ENCODE measurements at places on chromosomes 11 and 22.

GRCh38 chr11:128784059-128784804, 82.9 kb downstream of the KCNJ1 start:
- no peak for DNase-seq

GRCh38 chr11:120808616-120809050, 215.3 kb upstream of the TBCEL start:
- DNase-seq = no peak

GRCh38 chr11:123413636-123414035, 16.4 kb upstream of the GRAMD1B start:
- no peak for DNase-seq

DNA sequence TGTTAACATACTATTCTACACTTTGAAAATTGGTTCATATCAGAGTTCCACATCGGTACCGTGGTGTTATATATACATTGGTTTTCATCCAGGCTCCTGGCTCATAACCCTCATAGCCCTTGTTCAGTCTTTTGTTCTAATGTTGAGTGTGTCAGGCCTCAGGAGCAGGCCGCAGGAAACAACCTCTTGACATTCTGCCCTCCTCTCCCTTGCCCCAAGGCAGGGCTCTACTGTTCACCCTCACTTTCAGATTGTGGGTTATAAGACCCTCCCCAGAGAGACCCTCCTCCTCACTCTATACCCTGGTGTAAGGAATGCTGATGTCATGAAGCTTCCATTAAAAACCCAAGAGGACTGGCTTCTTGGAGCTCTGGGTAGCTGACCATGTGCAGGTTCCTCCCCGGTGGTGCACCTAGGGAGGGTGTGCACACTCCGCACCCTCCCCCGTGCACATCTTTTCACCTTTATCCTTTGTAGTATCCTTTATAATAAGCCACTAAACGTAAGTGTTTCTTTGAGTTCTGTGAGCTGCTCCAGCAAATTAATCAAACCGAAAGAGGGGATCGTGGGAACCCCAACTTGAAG, 12.1 kb downstream of the SSH3 start:
- no peak for DNase-seq

DNA sequence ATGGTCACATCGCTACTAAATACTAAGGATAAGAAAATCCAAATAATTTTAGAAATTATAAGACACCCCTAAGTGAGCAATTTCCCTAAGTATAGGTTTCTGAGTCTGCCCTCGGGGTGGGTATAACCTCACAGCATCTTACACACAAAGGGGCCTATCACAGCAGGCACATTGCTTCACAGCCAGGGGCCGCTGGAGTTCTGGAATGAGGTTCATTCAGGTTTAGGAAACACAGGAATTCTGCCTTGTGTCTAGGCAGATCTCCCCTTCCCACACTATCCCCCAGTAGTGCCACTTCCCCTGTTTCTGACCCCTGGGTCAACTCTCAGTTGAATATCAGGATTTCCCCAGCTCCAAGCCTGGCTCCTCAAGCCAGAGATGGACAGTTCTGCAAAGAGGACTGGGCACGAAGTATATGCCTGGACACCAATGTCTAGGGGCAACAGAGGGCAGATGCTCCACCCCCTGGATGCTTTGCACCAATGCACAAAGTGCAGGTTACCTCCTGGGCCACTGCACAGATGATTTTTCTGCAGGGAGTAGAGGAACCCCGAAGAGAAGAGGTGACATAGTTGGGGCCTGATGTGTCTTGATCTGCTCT, 11.4 kb downstream of the TUBA8 start:
- no peak for DNase-seq

DNA sequence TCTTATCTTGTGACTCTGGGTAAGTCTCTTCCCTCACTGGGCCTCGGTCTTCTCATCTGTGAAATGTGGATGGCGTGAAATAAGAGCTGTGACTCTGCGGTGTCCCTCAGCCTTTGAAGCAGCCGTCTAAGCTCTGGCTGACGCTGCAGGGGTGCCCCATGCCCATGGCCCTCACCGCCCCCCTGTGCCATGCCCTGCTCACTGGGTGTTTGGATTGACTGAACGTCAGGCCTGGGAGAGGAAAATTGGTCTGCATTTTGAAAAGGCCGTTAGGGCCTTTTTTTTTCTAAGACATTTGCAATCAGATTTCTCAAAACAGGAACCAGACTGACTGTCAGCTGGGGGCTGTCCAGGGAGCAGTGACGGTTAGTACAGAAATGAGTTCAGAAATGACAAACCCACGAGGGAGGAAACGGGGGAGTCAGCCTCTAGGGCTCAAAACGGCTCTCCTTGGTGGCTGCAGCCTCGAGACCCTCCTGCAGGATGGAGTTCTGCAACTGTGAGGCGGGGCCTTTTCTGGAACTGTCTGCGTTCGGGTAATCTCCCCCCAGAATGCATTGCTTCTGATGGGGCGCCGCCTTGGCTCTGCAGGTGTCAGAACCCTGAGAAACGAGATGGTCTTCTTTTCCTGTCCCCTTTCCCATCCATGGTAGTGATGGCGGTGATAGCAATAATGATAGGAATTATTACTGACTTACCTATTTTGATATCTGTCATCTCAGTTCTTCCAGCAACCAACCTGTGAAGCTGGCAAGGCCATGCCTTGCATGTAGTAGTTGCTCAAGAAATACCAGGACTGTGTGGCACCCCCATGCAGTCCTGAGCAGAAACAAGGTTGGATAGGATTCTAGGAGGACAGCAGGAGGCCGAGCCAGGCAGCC, 2.0 kb downstream of the GRK2 start:
- DNase-seq = no peak

- peak; percentile 57 for DNase-seq
These were observed 7.1 kb downstream of the RCOR2 start for GRCh38 chr11:63909591-63910506.

GRCh38 chr22:50015451-50016307, 3.1 kb upstream of the IL17REL start:
- DNase-seq = no peak

DNA sequence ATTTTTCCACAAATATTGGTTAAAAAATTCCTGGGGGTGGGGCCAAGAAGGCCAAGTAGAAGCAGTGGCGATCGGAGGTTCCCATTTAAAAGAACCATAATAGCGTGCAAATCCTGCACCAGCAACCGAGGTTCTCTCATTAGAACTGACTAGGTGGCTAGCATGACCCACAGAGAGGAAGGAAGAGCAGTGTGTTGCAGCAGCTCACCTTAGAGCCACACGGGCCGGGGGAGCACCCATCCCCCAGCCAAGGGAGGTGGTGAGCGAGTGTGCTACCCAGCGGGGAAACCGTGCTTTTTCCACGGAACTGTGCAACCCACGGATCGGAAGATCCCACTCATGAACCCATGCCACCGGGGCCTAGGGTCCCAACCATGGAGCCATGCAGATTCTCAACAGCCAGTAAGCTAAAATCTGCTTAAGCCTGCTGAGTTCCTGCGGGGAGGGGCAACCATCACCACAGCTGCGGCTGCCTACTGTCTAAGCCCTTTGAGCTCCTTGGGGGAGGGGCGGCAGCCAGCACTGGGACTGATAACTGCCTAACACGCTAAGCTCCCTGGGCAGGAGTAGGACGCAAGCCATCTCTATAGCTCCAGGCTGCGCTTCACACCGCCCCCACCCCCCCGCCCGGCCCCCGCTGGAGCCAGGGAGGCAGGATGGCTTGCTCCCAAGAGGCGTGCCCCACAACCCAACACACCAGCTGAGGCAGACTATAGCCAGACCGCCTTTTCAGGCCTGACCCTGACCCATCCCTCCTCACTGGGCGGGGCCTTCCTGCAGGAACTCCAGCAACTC, 21.0 kb upstream of the HTATIP2 start:
- DNase-seq = no peak

GRCh38 chr11:44524751-44525201, 40.7 kb upstream of the CD82 start:
- DNase-seq = no peak

DNA sequence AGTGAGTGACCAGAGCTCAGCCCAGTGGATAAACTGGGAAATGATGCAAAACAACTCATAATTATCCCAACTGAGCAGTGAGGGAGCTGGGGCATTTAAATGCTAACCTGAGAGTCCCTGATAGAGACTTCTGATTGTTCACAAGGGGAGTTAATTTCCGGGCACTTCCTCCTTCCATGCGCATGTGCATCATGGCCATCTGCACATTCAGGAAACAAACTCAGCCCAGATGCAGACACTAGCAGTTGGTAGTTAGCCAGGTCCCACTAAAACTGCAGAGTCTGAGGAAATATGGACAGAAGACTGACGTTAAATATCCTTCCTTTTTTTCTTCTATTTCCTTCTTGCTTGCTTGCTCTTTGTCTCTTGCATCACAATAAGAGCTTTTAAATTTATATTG, 852.1 kb upstream of the LRRC4C start:
- no peak for DNase-seq

- no peak for DNase-seq
These were observed 132.5 kb downstream of the HIPK3 start for GRCh38 chr11:33389635-33390034.

DNA sequence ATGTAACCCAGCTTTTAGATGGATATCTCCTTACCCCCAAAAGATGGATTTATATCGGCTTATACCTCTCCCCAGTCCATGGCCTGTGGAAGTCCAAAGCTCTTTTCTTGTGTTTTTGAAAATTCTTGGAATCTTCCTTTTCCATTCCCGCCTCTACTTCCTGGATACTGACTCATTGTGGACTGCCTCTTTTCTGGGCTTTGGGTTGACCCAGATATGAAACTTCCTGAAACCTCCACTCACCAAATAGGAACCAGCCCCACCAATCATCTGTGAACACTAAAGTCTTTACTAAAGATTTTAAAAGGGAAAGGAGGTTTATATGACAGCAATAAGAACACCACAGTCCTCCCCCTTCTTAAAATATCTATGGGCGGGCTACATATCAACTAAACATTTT, 163.4 kb upstream of the SYN3 start:
- no peak for DNase-seq

- DNase-seq = no peak
These were observed 65.5 kb upstream of the CCND1 start for GRCh38 chr11:69575296-69576068.

- no peak for DNase-seq
These were observed 15.6 kb downstream of the ARAP1 start for GRCh38 chr11:72736452-72737069.

GRCh38 chr11:6357222-6357621, 33.1 kb upstream of the SMPD1 start:
- no peak for DNase-seq

GRCh38 chr11:123905826-123906225, 3.9 kb downstream of the OR8D4 start:
- DNase-seq = no peak

- DNase-seq = no peak
These were observed 55.6 kb downstream of the OPCML start for GRCh38 chr11:133476570-133477250.

DNA sequence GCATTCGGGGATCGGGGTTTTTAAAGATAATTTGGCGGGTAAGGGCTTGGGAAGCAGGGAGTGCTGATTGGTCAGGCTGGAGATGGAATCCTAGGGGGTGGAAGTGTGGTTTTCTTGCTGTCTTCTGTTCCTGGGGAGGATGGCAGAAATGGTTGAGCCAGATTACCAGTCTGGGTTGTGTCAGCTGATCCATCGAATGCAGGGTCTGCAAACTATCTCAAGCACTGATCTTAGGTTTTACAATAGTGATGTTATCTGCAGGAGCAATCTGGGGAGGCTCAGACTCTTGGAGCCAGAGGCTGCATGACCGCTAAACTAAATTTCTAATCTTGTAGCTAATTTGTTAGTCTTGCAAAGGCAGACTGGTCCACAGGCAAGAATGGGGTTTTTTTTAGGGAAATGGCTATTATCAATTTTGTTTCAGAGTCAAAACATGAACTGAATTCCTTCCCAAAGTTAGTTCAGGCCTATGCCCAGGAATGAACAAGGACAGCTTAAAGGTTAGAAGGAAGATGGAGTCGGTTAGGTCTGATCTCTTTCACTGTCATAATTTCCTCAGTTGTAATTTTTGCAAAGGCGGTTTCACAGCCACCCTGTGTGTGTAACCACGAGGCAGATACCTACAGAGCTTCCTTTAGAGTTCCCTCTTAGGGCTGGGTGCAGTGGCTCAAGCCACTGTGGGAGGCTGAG, 10.2 kb downstream of the SCGB1A1 start:
- DNase-seq = no peak
